ENCODE measurements at places on chromosomes 12 and 14.

DNA sequence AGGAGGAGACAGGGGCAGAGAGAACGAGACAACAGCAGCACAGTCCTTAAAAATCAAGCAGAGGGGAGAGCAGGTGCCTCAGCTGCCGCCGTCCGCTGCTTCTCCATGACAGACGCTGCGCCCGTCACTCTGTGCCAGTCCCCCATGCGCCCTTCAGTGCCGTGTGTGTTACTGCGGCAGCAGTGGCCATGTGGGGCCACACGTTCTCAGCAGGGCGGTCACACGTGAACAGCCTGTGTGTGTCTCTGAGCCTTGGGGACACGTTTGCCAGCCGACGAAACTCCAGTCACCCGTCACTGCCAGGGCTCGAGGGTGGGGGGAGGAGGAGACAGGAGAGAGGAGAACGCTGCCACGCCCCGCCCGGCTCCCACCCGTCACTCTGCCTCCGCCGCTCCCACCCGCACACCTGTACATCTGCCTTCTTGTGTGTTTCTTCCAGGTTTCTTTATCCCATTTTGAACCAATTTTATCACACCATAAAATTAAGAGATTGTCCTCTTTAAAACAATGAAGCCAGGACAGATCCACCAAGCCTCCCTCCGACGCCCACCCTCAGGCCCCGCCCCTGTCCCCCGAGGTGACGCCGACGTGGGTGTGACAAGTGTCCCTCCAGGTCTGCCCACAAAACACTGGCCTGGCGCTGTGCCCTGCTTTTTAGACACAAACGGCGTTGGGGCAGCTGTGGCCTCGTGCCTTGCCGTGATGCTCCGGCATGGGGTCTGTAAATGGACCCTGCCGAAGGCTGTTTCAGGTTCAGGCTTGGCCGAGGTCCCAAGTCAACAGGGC, 58.2 kb downstream of the GALNT9 start:
- DNase-seq, result no peak

DNA sequence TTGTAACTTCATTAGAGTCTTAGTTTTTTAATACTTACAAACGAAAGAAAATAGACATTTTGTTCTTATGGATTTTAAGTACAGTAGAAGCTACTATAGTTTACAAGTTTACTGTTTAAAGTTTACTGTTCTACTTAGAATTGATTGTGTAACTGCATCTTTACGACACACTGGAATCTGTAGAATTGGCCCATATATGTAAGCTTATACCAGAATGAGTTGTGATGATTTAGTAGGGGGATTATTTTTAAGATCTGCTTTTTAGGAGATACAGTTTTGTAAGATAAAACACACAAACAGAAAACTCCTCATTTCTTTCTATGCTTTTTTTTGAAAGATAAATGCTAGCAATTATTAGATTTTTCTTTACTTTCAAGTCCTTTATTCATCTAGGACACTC, 30.2 kb upstream of the NAV3 start:
- no peak for DNase-seq

DNA sequence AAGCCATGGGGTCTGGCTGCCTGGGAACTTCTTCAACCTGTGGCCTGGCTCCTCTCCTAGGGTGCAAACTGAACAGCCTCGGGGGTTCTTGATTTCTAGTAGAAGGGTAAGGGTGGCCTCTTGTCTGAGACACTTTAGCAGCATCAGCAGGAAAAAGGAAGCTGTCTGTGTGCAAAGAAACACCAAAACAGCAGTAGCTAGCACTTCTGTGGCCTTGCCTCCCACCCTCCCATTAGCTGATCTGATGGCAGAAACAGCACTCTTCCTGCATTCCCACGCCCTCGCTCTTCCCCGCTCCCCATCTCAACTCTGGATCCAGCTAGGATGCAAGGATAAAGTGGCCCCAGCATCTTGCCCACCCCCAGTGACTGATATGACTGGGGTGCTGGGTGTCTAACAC, 20.7 kb downstream of the SLC7A8 start:
- DNase-seq, result no peak

- no peak for DNase-seq
These were observed 44.8 kb downstream of the WDR20 start for GRCh38 chr14:102184316-102185035.

- DNase-seq, result no peak
These were observed 64.4 kb downstream of the TMX1 start for GRCh38 chr14:51304438-51304837.

GRCh38 chr12:26798023-26798422, 35.0 kb downstream of the ITPR2 start:
- DNase-seq, result no peak

- DNase-seq, result no peak
These were observed 874.5 kb downstream of the FLRT2 start for GRCh38 chr14:86404425-86404824.

Data from small intestine (tissue), 16 donors.